ENCODE measurements at places on chromosomes 2 and 18. TPM values are rescaled to one million over a fixed set of nuclear protein-coding genes. Genes with fewer than 3 reads are reported as not detected.

DNA sequence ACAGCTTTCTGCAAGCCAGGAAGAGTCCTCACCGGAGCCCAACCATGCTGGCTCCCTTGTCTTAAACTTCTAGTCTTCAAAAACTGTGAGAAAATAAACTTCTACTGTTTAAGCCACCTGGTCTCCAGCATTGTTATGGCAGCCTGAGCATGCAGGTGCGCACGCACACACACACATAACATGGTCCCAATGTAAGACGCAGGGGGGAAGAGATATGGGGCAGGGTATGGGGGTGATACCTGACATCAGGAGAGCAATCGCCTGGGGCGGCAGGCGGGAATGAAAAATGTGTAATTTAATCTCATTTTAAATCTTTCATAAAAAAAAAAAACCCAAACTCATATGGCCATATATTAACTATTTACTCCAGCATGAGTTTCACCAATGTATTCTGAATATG is 18.0 kb downstream of the HJURP start:
- no peak for DNase-seq

DNA sequence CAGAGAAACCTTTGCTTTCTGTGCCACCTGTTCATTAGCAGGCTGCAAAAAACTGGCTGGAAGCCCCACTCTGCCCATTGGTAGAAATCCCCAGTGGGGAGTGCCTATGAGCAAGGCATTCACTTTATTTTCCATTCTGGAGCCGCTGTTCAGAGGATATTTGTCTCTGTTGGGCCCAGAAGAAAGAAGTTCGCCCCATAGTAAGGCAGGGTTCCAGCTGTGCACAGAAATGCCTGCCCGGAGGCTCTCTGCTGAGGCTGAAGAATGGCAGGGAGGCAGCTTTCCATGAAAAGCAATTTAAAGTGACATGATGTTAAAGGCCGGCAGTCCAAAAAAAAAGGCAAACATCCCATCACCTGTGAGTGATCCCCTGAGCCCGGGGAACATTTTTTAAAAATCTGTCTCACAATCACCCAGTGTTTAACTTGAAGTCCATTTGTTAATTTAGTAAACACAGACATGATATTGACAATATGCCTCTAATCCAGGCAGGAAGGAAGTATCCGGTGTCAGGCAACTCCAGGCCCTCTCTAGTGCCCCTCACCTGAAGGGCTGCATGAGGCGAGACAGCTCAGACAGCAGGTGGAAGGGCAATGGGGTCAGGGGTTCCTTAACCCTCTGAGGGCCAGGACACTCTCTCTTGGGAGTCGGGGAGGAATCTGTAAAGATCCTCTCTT is 265.1 kb upstream of the SIX2 start:
- no peak for DNase-seq

GRCh38 chr2:142280831-142281230 is 150.0 kb upstream of the LRP1B start:
- no peak for DNase-seq

DNA sequence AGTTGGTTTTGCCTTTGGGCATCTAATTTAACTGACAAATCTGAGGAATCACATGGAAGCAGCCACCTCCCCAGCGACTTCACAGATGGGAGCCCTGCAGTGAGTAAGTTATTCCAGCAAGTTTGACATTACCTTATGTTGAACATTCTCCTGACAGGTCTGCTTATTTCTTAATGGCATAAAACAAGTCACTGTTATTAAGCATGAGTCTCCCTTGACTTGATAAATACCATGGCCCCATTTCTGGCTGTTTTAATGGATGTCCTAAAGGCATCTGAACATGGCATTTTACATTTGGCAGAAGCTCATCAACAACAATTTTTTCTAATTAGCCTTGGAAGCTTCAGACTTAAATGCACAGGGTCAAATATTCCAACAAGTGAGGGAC is 92.6 kb upstream of the CREB1 start:
- DNase-seq = no peak

DNA sequence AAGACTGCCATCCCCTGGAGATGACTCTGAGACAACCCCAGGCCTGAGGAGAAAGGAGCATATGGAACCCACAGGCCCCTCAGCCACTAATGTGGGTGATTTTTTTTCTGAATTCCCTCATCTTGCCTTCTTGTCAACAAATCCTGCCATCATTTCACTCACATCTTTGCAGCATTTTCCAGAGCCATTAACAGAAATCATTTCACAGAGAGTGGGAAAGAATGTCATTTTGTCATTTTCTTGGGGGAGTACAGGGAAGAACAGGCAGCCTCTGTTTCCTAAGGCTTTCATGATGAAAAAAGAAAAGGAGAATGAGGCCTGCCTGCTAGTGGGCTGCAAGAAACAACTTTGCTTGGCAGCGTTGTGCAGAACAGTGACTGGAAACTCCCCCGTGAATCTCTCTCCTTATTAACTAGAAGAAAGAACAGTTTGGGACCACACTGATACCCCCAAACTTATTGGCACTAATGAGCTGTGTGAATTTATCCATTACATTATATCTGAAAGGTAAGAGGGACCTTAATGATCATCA is 1464.6 kb upstream of the CELF4 start:
- DNase-seq = no peak

DNA sequence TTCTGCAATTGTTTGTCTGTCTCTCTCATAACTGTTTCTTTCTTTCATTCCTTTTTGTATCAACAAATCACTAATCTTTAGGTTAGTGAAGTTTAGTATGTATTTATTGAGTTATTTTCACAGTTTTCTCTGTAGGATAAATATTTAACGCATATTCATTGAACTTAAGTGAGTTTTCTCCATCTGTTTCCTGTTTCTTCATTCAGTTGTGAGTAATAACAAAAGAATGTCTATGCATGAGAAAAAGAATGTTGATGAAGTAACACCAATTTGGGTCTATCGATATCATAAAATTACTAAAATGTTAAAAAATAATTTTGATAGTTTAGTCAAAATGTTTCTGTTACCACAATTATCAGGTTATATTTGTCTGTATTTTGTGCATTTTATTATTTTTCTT is 948.0 kb downstream of the DSC3 start:
- DNase-seq = no peak

DNA sequence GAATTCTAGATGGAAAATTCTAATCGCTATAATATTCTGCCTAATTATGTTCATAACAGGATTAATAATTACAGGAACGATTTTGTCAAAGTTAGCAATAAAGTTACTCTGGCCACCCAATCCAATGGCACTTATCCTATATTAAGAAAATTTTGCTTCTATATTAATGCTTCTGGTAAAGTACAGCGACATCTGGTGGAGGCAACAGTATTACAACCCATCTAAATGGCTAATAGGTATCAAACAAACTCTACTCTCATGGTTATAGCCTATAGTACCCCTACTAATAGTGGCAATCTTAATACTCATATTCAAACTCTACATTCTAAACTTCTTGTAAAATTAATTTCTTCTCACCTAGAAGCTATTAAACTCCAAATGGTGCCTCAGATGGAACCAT is 1084.7 kb upstream of the LRRTM1 start:
- DNase-seq = no peak

GRCh38 chr2:240429341-240429871 is 6.1 kb upstream of the GPC1 start:
- no peak for DNase-seq

GRCh38 chr2:200044453-200044852 is 89.1 kb downstream of the MAIP1 start:
- no peak for DNase-seq

DNA sequence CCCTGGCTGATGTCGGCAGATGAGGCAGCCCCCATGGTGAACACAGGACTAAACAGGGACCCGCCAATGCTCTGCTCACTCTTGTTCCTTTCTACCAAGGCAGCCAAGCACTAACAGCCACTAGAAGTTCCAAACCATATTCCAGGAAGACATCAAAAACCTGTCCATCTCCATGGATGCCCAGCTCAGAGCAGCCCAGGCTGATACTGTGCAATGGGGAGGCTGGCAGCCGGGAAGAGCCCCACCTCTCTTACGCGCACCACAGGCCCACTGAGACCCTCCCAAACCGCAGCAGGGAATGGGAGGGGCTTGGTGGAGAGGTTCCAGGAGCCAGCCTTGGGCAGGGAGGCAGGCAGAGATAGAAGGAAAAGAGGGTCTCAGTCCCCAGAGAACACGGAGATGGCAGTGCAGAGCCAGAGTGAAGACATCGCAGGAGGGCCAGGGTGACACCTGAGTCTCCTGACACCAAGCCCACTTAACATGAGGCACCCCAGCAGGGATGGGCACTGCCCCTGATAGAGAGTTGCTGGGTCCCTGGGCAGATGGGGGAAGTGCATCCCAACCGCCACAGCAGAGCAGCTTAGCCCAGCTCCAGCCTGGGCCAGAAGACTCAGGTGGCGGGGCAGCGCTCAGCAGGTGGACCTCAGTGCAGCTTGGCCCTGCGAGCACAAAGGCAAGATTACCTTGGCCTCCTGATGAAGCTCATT is 3.4 kb downstream of the HS6ST1 start:
- DNase-seq = no peak

GRCh38 chr2:126650994-126651393 is 5.0 kb upstream of the GYPC start:
- no peak for DNase-seq

DNA sequence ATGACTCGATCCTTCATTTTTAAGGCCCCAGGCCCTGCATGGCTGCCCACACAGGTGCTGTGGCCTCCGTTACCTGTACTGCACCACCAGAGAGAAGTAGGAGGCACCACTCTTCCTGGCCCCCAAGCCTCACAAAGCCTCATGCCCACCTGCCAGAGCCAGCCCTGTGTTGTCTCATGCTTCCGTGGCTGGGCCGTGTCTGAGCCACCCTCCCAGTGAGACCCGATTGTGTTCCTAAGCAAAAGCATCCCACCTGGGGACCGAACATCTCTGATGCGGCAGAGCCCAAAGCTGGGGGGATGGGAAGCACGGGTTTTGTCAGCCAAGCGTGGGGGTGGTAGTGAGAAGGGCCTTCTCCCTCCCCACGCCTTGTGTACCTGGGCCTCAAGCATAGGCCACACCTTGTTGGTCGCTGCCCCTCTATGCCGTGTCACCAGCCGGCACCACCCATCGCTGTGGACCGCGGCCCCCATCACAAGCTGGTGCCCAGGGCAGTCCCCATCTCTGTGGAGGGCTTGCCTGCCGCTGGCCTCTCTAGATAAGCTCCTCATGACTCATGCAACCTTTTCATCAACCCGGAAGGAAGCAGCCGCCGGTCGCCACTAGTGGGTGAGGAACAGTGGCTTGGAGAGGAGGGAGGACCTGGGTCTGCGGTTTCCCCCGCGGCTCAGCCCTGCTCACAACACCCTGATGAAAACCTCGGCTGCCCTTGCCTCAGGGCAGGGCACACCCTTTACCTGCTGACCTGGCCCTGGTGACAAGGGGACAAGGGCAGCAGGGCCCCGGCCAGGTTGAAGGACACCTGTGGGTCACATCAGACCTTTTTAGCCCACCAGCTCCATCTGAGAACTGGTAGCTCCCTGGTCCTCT is 2.7 kb upstream of the RNPEPL1 start:
- DNase-seq = peak; percentile 89

Gene TMEFF2
- total RNA-seq = 0.24 TPM

Gene PARD6G
- 1.2 TPM for total RNA-seq

Gene TBR1
- not detected for total RNA-seq

Gene IL37
- 0.99 TPM for total RNA-seq

Gene SERPINB11
- total RNA-seq = not detected

Gene RNF144A
- 22.6 TPM for total RNA-seq
